ENCODE measurements at places on chromosomes 5 and 9.

- no peak for DNase-seq
These were observed 388.9 kb upstream of the ACTBL2 start for GRCh38 chr5:57871496-57871895.

DNA sequence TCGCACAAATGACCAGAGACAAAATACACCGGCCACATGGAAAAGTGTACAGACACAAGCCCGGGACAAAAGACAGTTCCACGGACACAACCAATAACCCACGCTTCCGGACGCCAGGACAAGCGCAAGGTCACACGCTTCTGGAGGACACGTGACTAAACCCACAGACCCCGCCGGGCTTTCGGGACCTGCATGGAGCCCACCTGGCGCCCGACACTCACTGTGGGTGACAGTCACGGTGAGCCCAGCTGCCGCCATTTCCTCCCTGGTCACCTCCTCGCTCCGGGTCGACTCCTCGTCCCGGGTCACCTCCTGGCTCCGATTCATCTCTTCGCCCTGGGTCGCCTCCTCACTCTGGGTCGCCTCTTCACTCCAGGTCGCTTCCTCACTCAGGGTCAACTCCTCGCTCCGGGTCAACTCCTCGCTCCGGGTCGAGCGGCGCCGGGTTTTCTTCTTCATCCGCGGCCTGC lies 470 bp downstream of the BAG1 start:
- DNase-seq = peak; percentile 64

DNA sequence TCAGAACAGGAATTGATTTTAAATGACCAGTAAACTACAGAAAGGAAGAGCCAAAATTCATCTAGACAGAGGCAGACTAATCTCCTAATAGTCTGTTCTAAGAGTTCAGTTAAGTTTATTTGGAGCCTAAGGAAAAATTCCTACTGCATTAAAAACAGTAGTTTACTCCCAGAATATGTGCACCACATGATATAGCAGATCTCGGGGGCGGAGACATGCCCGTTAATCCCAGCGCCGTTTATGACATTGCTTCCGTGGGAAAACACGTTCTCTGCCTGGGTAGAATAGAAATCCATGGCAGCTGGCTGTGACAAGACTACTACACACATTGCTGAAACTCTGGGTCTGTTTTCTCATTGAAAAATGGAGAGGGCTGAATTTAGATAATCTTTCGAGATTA lies 11.4 kb downstream of the HABP4 start:
- no peak for DNase-seq

DNA sequence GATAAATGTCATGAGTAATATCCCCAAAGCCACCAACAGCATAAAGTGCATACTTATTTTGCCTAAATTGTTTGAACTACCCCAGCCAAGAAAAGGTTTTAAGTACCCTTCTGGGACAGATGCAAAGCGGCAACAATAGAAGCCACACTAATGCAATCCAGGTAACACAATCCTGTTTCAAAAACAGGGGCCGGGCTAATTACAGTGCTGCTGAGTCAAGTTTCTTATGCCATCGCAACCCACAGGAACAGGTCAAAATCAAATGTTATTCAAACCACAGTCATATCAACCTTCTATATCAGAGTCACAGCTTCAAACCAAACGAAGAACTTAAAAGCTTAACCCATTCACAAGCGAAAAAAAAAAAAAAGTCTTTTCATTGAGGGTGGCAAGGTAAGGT lies 28.3 kb downstream of the EBF1 start:
- no peak for DNase-seq

All from right hindlimb (tissue), 1 donor.